CD8-positive, alpha-beta memory T cell (primary cell): ENCODE measurements at places on chromosomes 7 and 10. TPM values are rescaled to one million over a fixed set of nuclear protein-coding genes. Genes with fewer than 3 reads are reported as not detected.

TMEM184A gene
- total RNA-seq = not detected

HOXA6 gene
- total RNA-seq = not detected

C10orf143 gene
- total RNA-seq = 6.7 TPM

EPDR1 gene
- total RNA-seq = 1.1 TPM

SPDYE1 gene
- not detected for total RNA-seq

IDI2 gene
- not detected for total RNA-seq

FOXI2 gene
- not detected for total RNA-seq

PLPP4 gene
- total RNA-seq = not detected

AMPH gene
- not detected for total RNA-seq

ZNF107 gene
- total RNA-seq = 14.2 TPM

TEX36 gene
- not detected for total RNA-seq

CHAT gene
- not detected for total RNA-seq

DNA sequence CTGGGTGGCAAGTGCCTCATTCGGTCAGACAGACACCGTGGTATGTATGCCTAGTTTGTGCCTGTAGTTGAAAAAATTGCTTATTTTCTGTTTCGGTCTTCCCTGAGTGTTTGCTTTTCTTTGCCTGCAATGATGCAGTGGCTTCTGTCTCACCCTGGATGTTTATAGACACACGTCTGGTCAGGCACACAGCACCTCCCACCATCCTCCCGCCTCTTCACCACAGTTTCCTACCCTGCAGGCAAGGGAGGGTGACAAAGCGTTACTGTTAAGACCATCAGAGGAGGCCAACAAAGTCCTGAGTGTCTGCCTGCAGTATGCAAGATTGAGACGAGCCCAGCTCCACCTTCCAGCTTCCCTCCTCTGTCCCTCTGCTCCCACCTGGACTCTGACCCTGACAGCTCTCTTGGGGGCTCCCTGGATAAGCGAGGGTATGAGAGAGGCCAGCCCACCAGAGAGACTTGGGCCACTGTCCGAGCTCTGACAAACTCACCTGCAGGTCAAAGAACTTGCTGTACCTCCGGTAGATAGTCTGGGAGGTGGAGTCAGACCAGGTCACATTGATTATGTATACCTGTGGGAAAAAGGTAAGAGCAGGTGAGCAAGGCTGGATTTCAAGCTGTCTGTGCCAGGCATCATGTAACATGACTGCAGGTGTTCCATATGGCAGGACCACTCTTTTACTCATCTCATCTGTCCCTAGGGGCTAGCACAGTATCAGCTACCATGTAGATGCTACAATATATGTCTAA, 54.4 kb downstream of the SH3PXD2A start:
- DNase-seq = no peak

- no peak for DNase-seq
Observed at GRCh38 chr7:66781408-66782090, 41.0 kb downstream of the RABGEF1 start.

GRCh38 chr10:48527756-48528155, 77.1 kb downstream of the ARHGAP22 start:
- no peak for DNase-seq

DNA sequence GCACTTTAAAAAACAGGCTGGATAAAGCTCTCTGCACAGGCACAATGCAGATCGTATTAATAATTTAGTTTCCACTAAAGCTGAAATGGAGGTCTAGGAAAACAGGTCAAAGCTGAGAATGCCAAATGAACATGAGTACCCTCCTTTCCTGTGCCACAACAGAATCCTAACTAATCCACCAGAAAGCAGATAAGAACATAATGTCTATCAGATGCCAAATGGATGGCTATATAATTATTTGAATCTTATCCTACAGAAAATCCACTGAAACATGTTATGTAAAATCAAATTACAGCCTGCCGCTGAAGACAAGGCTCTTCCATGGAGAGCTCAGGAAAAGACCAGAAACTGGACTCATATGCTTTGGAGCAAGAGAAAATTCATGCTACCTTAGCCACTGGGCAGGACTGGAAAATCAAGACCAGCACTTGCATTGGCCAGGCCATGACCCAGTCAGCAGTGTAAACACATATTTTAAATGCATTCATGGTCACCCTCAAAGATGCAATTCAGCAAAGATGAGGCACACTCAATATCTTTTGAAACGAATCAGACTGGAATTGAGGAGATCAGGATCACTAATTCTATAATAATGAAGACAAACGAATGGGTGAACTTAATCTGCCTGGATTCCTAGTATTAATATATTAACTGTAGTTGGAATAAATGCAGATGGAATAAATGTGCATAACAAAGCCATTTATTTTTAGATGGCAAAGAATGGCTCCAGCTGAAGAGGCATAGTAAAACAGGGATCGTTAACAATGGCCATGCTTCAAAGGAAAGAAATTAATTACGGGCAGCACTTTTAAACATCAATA, 13.2 kb downstream of the ANK3 start:
- no peak for DNase-seq

DNA sequence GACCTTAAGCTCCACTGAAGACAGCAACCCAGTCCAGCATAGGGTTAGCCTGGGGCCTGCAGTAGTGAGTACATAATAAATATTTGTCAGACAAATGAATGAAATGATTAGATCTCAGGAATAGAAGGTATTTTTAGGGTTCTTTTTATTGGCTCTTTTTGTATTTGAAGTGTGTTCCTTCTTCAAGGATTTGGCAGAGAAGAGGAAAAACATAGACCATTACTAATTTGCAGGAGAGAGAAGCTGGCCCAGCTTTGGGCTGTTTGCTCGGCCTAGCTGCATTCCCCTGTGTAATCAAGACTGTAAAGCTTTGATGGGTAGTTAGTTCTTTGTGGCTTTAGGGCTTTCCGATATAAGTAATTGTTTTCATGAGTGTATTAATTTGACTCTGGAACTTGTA, 64.2 kb downstream of the CNNM2 start:
- no peak for DNase-seq

- DNase-seq = no peak
Observed at GRCh38 chr10:1454951-1455350, 282.4 kb downstream of the ADARB2 start.

DNA sequence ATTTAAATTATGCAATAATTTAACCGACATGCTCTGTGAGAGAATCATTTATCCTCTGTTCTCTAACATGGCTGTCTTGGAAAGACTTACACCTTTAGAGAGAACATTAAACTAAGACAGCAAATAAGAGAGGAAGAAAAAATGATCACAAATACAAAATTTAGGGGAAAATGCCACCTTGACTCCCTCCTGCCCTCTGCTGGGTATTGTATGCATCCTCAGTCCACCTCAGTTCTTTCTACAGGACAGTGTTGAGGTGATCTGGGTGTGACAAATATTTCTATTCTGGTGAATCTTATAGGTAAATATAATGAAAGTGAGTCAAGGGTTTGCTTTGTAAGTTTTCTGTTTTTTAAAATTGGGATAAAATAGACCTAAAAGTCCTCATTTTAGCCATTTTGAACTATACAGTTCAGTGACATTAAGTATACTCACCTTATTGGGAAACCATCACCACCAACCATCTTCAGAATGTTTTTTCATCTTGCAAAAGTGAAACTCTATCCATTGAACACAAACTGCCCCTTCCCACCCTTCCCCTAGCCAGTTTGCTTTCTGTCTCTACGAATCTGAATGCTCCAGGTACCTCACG, 61.5 kb upstream of the ELMO1 start:
- peak; percentile 6 for DNase-seq

DNA sequence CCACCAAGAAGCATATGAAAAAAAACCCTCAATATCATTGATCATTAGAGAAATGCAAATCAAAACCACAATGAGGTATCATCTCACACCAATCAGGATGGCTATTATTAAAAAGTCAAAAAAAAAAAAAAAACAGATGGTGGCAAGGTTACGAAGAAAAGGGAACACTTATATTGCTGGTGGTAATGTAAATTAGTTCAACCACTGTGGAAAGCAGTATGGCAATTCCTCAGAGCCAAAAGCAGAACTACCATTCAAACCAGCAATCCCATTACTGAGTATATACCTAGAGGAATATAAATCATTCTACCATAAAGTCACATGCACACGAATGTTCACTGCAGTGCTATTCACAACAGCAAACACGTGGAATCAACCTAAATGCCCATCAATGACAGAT, 46.0 kb downstream of the CNOT4 start:
- DNase-seq = no peak

DNA sequence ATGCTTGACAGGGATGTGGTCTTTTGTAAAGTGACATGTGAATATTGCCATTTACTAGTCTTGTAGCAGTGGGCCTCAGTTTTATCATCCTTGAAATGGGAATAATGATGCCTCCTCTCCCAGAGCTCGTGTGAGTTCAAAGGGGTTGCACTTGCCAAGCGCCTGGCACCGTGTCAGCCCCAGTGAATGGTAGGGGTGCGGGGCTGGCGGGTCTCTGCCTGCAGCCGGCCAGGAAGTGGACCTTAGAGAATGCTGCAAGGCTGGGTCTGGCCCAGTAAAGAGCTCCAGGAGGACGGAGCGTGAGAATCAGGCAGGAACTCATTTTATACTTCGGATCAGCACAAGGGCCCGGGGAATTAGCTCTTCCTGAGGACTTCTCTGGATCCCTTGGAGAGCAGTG, 524.4 kb upstream of the FOXK1 start:
- DNase-seq = no peak

DNA sequence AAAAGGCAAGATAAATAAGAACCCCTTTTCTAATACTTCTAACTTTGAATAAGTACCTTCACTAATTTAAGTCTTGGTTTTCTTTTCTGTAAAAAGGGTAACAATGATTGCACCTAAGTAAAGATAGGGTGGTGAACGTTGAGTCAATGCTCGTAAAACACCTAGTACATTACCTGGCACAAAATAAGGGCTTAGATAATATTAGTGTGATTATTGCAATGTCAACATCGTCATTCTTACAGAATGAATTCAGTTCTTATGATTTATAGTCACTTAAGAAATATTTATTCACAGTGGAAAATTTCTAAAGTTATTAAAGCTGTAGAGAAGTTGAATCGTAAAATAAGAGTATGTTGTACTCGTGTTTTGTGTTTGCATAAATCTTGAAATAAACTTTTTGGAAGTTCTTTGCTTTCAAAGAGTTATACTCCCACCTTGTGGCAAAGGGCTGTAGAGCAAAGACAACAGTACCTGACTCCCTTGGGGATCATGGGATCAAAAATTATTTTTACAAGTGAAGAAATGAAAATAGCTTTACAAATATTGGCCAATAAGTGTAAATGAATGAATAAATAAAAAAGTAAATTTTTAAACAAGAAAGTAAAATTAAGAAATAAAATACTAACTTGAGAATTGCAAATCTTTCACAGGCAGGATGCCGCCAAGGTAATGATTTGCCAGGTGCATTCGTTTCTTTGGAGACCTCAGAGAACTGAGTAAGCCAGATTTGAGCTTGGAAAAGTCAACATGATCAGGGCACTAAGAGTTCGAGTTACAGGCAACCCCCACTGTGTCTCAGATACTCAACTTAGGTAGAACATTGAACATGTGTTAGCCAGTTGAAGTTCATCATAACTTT, 285.8 kb upstream of the CACNA2D1 start:
- DNase-seq = peak; percentile 8

DNA sequence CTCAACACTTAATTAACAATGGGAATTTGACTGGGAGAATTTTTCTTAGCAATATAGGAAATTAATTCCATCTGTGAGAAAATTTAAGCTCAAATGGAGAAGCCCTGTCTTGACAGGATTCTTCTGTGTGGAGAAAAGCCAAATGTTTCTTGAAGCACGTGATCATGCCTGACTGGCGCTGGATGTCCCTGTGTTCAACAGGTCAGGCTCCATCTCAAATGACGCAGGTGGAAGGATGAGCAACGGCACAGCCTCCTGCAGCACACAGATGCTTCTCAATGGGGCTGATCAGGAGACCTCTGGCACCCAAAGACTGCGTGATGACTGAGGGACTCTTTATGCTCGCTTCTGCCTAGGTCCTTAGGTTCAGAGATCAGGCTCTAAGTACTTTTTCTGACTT, 143.8 kb downstream of the RSU1 start:
- DNase-seq = no peak

DNA sequence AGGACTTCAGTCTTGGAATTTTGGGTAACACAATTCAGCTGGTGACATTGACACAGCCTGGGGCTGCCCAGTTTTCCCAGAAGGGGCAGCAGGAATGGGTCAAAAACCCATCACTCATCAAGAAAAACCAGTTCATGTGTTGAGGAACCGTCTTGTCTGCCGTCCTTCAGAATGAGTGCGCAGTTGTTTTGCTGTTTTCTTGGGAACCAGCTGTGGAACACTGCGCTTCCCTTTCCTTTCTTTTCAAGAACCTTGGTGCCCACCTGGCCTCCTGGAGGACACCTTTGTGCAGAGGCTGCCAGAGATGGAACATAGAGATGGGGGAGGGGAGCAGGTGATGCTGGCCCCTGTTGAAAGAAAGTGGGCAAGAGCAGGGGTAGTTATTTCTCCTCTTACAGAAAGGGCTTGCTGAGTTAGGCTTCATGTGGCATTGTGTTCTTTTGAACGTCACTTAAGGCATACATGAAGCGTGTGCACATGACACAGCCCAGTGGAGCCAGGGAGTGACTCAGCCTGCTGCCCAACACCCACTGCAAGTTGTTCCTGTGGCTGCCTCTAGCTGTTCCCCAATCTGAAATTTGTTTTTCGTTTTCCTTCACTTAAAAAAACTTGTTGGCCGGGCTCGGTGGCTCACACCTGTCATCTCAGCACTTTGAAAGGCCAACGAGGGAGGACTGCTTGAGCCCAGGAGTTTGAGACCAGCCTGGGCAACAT, 87.4 kb upstream of the TNS3 start:
- DNase-seq = no peak

DNA sequence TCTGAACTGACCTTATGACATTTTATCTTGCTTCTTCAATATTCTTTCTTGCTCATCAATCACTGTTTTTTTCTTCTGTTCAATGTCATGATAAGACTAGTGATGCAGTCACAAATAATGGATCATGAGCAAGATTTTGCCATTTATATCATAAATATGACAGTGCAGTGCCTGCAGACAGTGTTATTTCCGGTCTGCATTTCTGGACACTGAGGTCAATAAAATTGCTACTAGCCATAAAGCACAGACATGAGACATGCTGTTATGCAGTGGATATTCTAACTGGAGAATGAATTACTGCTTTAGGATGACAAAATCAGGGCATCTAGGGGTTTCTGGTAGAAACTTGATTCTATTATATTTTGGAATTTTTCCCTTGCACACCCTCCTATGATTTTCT, 1509.7 kb upstream of the LRRTM3 start:
- no peak for DNase-seq

DNA sequence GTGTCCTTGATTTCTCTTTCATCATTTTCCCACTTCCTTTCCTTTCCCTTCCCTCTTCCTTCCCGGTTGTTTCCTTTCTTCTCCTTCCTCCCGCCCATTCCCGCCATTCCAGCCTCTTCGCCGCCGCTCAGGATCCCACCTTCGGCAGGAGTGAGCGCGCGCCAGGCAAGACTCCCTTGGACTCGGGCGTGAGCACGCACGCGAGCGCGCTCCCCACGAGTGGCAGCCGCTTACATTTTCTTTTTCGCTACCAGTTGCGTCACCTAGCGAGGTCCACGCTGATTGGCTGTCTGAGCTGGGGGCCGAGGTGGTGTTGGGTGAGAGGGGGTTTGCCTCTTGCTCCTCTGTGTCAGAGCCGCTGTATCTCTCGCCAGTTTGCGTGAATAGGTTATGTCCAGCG, 11.8 kb downstream of the ZAN start:
- DNase-seq = peak; percentile 54

GRCh38 chr7:37604078-37604477, 79.5 kb upstream of the GPR141 start:
- DNase-seq = no peak
